ENCODE measurements at places on chromosomes 3 and 15. TPM values are rescaled to one million over a fixed set of nuclear protein-coding genes. Genes with fewer than 3 reads are reported as not detected.

Gene TMC3
- not detected for total RNA-seq

Gene MEIS2
- 0.35 TPM for total RNA-seq

Gene CNOT10
- total RNA-seq: 67.1 TPM

Gene FSD2
- not detected for total RNA-seq

Gene ZKSCAN7
- total RNA-seq: 8.7 TPM

Gene LRRC31
- total RNA-seq: not detected

Gene GREM1
- 1.1 TPM for total RNA-seq

Gene PLA2G4E
- not detected for total RNA-seq

Gene RTP3
- not detected for total RNA-seq

Gene TMEM108
- total RNA-seq: 3.5 TPM

Gene MRPS25
- total RNA-seq: 56.2 TPM

Gene AMIGO3
- 3.0 TPM for total RNA-seq

Gene NLGN1
- total RNA-seq: 5.5 TPM
